ENCODE measurements at places on chromosomes 5 and 9.
A peak's percentile ranks its signal among the peaks of the same experiment; 100 is the strongest.

- no peaks in the 10 kb centered on the region for H3K36me3 ChIP-seq
- no peaks in the 10 kb centered on the region for H3K4me1 ChIP-seq
- H3K4me3 ChIP-seq, result no peak overlapping the region
- no peak overlapping the region for H3K27ac ChIP-seq
- no peaks in the 10 kb centered on the region for H3K27me3 ChIP-seq
Measured at GRCh38 chr5:8633696-8634095, 764.7 kb downstream of the MTRR start.

GRCh38 chr5:132458651-132459030 is 31.9 kb downstream of the IRF1 start:
- DNase-seq, result no peak
- peak overlapping the region; percentile 73 for H3K27ac ChIP-seq
- no peaks in the 10 kb centered on the region for H3K27me3 ChIP-seq

- H3K27ac ChIP-seq, result peak overlapping the region; percentile 43
- H3K36me3 ChIP-seq, result no peaks in the 10 kb centered on the region
- no peak for DNase-seq
- H3K27me3 ChIP-seq, result no peaks in the 10 kb centered on the region
- H3K4me3 ChIP-seq, result peak overlapping the region; percentile 29
Measured at GRCh38 chr5:117888688-117889087, 1099.7 kb downstream of the DTWD2 start.

DNA sequence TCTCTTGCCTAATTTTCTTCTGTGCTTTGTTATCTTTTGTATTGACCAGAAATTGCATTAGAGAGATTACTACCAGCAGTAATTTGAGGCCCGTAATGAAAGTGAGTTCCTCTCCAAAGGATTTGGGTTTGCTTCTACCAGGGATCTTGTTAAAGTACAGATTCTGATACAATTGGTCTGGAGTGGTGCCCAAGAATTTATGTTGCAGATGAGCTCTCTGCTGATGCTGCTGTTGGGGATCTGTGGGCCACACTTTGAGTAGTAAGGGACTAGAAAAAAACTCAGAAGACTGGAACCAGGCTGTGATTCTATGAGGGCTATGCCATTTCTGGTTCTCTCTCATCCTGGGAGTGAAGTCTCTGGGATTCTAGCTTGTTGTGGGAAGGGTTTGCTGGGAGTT is 192.2 kb downstream of the SEC61B start:
- no peaks in the 10 kb centered on the region for H3K4me1 ChIP-seq
- DNase-seq, result no peak
- H3K27me3 ChIP-seq, result no peaks in the 10 kb centered on the region
- H3K36me3 ChIP-seq, result no peaks in the 10 kb centered on the region
- H3K4me3 ChIP-seq, result no peak overlapping the region

- peaks cover 4% of the 10 kb centered on the region for H3K27me3 ChIP-seq
- no peaks in the 10 kb centered on the region for H3K36me3 ChIP-seq
- H3K4me1 ChIP-seq, result no peaks in the 10 kb centered on the region
Measured at GRCh38 chr5:127358740-127359139, 68.1 kb downstream of the MEGF10 start.

GRCh38 chr5:36388288-36388687 is 86.6 kb upstream of the RANBP3L start:
- H3K4me3 ChIP-seq, result no peak overlapping the region
- H3K27ac ChIP-seq, result no peak overlapping the region
- H3K36me3 ChIP-seq, result no peaks in the 10 kb centered on the region
- no peak for DNase-seq

GRCh38 chr5:14004598-14005394 is 60.3 kb upstream of the DNAH5 start:
- peaks cover 6% of the 10 kb centered on the region for H3K4me1 ChIP-seq
- H3K4me3 ChIP-seq, result no peak overlapping the region
- no peaks in the 10 kb centered on the region for H3K27me3 ChIP-seq
- H3K27ac ChIP-seq, result no peak overlapping the region
- no peaks in the 10 kb centered on the region for H3K36me3 ChIP-seq

DNA sequence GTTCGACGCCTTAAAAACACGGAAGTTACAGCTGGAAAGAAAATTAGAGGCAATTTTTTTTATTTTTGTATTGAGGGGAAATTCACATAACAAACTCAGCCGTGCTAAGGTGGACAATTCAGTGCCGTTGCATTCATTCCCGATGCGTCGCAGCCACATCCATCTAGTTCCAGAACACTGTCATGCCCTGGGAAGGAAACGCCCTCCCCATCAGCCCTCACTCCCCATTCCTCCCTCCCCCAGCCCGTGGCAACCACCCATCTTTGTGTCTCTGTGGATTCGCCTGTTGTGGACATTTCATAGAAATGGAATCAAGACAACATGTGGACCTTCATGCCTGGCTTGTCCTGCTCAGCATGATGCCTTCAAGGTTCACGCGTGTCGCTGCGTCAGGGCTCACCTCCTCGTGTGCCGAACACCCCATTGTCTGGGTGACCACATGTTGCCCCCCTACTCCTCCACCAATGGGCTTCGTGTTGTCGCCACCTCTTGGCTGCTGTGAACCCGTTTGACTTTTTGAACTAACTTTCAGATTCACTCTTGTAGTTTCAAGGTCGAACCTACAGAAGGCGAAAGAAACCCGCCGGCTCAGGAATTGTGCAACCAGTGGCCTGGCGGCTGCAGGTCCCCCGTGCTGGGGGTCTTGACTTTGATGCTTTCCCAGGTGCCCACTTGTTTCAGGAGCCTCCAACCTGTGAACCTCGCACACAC is 17.4 kb upstream of the CAMSAP1 start:
- no peak overlapping the region for H3K4me3 ChIP-seq
- no peaks in the 10 kb centered on the region for H3K27me3 ChIP-seq
- no peaks in the 10 kb centered on the region for H3K4me1 ChIP-seq
- H3K36me3 ChIP-seq, result no peaks in the 10 kb centered on the region
- no peak overlapping the region for H3K27ac ChIP-seq
- DNase-seq, result no peak

- peaks cover 20% of the 10 kb centered on the region for H3K4me1 ChIP-seq
- H3K27me3 ChIP-seq, result no peaks in the 10 kb centered on the region
- peak; percentile 56 for DNase-seq
- H3K27ac ChIP-seq, result peak overlapping the region; percentile 39
- H3K36me3 ChIP-seq, result no peaks in the 10 kb centered on the region
Measured at GRCh38 chr5:144189800-144190429, 19.2 kb downstream of the KCTD16 start.

GRCh38 chr5:78008356-78008967 is 232.3 kb upstream of the TBCA start:
- H3K36me3 ChIP-seq, result no peaks in the 10 kb centered on the region
- H3K4me3 ChIP-seq, result no peak overlapping the region
- H3K4me1 ChIP-seq, result no peaks in the 10 kb centered on the region
- no peak overlapping the region for H3K27ac ChIP-seq

- no peaks in the 10 kb centered on the region for H3K27me3 ChIP-seq
- no peak for DNase-seq
- no peak overlapping the region for H3K27ac ChIP-seq
- no peaks in the 10 kb centered on the region for H3K4me1 ChIP-seq
- H3K4me3 ChIP-seq, result no peak overlapping the region
Measured at GRCh38 chr9:133059623-133060022, 2.2 kb upstream of the CEL start.

- no peaks in the 10 kb centered on the region for H3K4me1 ChIP-seq
- no peaks in the 10 kb centered on the region for H3K27me3 ChIP-seq
- DNase-seq, result no peak
Measured at GRCh38 chr9:27548055-27548741, 18.6 kb upstream of the MOB3B start.

GRCh38 chr9:114096041-114096511 is 3.0 kb downstream of the KIF12 start:
- no peak overlapping the region for H3K27ac ChIP-seq
- no peak overlapping the region for H3K4me3 ChIP-seq
- H3K27me3 ChIP-seq, result peaks cover 15% of the 10 kb centered on the region
- H3K4me1 ChIP-seq, result peaks cover 6% of the 10 kb centered on the region
- no peaks in the 10 kb centered on the region for H3K36me3 ChIP-seq

- H3K27me3 ChIP-seq, result no peaks in the 10 kb centered on the region
- no peaks in the 10 kb centered on the region for H3K4me1 ChIP-seq
- no peaks in the 10 kb centered on the region for H3K36me3 ChIP-seq
- no peak overlapping the region for H3K4me3 ChIP-seq
Measured at GRCh38 chr5:99814321-99815063, 720.7 kb upstream of the FAM174A start.

DNA sequence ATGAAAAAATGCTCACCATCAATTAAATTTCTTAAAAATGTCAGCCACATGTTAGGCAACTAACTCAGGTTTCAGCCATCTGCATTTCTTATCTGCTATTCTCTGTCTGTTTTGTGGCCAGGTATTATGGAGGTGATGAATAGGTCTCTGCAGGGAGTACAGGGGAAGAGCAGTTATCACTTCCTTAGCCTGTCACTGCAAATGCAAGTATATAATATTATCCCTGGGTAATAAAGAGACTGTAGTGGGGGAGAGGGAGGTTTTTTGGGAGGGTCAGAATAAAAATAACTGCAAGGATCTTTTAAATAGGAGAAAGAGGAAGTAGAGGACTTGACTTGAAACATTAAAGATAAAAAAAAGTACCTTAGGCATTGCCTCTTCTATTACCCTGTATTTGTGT is 49.6 kb upstream of the PTGER4 start:
- no peak for DNase-seq
- H3K4me1 ChIP-seq, result no peaks in the 10 kb centered on the region
- no peak overlapping the region for H3K4me3 ChIP-seq
- no peak overlapping the region for H3K27ac ChIP-seq
- H3K36me3 ChIP-seq, result no peaks in the 10 kb centered on the region

DNA sequence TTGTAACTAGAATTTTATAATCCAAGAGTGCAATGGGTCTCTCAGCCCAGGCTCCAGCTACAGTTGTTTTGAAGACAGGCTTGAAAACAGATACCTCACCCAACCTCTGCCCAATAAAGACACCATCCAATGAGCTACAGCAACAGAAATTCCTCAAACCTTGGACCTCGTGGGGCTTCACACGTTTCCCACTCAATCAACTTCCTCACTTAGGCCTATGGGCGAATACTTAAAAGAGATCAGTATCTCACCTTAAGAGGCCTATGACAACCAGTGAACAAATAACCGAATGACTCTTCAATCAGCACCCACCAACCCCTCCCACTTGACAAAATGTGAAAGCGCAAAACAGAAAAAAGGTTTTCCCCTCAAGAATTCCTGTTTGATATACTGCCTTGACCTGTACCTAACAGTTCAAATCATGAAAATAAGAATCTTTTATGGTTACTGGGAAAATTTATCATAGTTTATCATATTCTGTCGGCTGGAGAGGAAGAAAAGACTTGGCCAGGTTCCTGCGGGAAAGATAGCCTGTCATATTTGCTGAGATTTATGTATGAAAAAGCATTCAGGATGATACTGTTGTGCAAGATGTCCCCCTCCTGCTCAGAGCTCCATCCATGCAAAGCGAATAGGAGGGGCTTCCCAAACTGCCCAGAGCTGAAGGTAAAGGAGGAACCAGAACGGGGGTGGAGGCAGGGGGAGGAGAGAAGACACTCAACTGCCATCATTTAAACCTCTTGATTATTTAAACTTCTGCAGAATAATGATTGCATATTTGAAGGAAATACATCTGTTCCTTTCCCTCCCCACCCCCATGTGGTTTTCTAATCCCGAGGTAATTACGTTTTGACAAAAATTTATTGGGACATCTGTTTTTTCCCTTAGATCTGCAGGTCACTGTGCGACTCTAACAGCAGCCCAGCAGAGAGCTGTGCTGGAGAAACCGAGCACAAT is 256.3 kb downstream of the NFIB start:
- H3K36me3 ChIP-seq, result no peaks in the 10 kb centered on the region
- no peak overlapping the region for H3K4me3 ChIP-seq
- no peaks in the 10 kb centered on the region for H3K27me3 ChIP-seq
- no peaks in the 10 kb centered on the region for H3K4me1 ChIP-seq

GRCh38 chr9:129258823-129259301 is 80.8 kb upstream of the IER5L start:
- H3K27ac ChIP-seq, result no peak overlapping the region
- no peaks in the 10 kb centered on the region for H3K36me3 ChIP-seq
- H3K4me1 ChIP-seq, result peaks cover 15% of the 10 kb centered on the region
- peaks cover 10% of the 10 kb centered on the region for H3K27me3 ChIP-seq
- H3K4me3 ChIP-seq, result peak overlapping the region; percentile 35

- no peak overlapping the region for H3K27ac ChIP-seq
- peaks cover 76% of the 10 kb centered on the region for H3K4me1 ChIP-seq
- no peaks in the 10 kb centered on the region for H3K36me3 ChIP-seq
- H3K4me3 ChIP-seq, result no peak overlapping the region
- H3K27me3 ChIP-seq, result no peaks in the 10 kb centered on the region
Measured at GRCh38 chr5:143352691-143353090, 50.8 kb downstream of the NR3C1 start.

DNA sequence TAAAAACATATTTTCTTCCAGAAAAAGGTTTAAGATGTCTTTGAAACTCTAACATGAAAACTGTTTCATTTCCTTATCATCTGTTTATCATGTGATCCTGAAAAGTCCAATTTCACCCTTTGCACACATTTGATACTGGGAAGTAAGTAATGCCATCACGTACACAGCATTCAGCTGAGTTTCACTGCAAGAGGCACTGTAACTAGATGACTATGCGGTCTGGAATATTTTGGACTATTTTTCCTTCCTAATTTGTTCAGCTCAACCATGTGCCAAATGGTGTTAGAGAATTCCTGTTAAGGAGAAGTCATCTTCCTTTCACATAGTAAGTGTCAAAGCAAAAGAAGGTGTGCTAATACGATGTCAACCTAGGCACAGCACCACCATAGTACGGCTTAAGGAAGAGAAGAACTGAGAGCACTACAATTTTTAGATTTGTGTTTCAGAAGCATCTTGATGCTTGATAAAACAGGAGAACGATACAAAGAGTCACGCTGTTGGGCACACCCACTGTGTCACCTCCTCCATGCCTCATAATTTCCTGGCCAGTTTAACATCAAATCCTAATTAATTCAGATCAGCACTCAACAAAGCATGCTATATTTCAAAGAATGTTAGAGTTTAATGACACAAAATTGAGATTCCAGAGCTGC is 77.5 kb downstream of the GNAQ start:
- H3K27me3 ChIP-seq, result no peaks in the 10 kb centered on the region
- DNase-seq, result no peak
- no peaks in the 10 kb centered on the region for H3K36me3 ChIP-seq
- H3K4me1 ChIP-seq, result peaks cover 54% of the 10 kb centered on the region
- no peak overlapping the region for H3K4me3 ChIP-seq

DNA sequence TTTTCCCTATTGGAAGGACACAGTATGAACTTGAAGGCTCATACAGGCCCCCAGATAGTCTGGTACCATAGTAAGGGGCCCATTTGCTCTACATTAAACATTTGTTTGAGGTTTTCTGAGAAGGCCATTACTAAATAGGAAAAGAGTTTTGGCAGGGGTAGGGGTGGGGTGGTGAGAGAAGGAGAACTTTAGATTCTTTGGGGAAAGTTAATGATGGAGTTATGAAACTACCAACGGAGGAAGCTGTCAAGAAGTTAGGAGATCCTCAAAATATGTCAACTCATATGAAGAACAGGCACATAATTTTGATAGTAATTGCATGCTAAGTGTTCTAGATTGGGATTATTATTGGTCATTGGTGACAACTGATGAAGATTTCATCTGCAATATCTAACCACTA is 114.7 kb downstream of the TAF11L14 start:
- no peak overlapping the region for H3K27ac ChIP-seq
- H3K4me3 ChIP-seq, result no peak overlapping the region
- DNase-seq, result no peak
- H3K27me3 ChIP-seq, result no peaks in the 10 kb centered on the region
